GM12878 (cell line): ENCODE measurements at places on chromosomes 7 and 10.
A peak's percentile ranks its signal among the peaks of the same experiment; 100 is the strongest.

DNA sequence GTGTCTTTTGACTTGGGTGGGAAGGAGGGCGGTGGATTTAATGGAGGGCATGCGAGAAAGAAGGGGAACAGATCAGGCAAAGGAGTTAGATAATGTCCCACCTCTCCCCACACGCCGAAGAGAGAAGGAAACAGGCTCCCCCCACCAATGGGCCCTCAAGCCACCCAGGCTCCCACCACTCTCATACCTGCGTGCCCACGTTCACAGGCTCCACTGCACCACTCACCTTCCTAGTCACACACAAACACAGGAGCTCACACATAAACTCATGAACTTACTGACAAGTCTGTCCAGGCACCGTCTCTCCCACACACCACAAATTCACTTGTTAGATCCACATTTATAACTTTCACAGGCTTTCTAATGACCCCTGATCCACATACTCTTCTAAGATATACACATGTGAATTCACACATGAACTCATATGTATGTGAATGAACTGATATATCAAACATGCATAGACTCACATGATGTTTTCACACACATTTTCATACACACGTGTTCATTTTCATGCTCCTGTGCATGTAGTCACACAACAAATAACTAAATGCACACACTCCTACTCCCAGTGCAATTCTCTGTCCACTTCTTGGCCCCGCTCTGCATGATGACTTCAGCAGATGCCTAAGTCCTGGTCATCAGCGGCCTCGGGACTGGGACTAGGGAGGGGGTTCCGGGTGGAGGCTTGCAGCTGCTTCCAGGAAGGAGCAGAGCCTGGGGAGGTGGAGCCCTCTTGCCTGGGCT, 1.5 kb downstream of the LZTS2 start:
- H3K36me3 ChIP-seq = peaks cover 2% of the 10 kb centered on the region
- DNase-seq = no peak
- H3K4me3 ChIP-seq = no peak overlapping the region
- no peak overlapping the region for H3K27ac ChIP-seq
- peaks cover 16% of the 10 kb centered on the region for H3K4me1 ChIP-seq
- no peaks in the 10 kb centered on the region for H3K27me3 ChIP-seq

- DNase-seq = no peak
- no peaks in the 10 kb centered on the region for H3K27me3 ChIP-seq
- peaks cover 10% of the 10 kb centered on the region for H3K36me3 ChIP-seq
- H3K27ac ChIP-seq = peak overlapping the region; percentile 91
Observed at GRCh38 chr7:139703487-139704307, 74.1 kb downstream of the HIPK2 start.

DNA sequence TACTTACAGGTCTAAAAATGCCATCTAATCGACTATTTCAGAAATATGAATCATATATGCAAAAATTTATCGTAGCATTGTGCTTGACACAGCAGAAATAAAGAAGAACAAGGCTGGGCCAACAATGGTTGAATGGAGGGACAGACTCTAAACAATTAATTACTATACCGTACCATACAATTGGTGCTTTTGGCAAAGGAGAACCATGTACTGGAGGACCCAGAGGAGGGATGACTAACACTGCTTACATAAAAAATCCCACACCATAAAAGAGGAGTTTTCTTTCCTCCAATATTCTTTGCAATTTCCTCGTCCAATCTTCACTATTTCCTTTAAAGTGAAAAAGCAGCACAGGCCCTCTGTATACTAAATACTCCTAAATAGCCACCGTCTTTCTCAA, 94.1 kb downstream of the SGMS1 start:
- no peaks in the 10 kb centered on the region for H3K36me3 ChIP-seq
- H3K27ac ChIP-seq = no peak overlapping the region
- no peak for DNase-seq
- H3K4me1 ChIP-seq = no peaks in the 10 kb centered on the region
- no peak overlapping the region for H3K4me3 ChIP-seq
- no peaks in the 10 kb centered on the region for H3K27me3 ChIP-seq

DNA sequence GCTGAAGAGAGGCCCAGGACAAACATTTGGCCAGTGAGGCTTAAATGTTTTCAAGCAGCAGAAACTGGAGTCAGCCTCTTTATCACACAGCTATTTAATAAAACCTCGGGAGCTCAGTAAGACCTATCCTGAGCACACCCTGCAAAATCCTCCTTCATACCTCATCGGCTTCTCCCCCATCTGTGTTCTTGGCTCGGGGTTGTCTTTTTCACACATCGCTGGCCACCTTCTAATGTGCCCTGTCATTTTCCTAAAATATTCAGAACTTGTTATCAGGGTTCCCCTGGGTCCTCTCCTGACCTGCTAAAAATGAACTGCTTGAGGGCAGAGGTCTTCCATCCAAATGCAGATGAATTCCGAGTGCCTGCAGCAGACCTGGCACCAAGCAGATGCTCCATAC, 310.3 kb upstream of the AKR1E2 start:
- H3K27me3 ChIP-seq = no peaks in the 10 kb centered on the region
- H3K4me3 ChIP-seq = no peak overlapping the region
- no peaks in the 10 kb centered on the region for H3K36me3 ChIP-seq
- no peak for DNase-seq
- H3K4me1 ChIP-seq = peaks cover 9% of the 10 kb centered on the region

DNA sequence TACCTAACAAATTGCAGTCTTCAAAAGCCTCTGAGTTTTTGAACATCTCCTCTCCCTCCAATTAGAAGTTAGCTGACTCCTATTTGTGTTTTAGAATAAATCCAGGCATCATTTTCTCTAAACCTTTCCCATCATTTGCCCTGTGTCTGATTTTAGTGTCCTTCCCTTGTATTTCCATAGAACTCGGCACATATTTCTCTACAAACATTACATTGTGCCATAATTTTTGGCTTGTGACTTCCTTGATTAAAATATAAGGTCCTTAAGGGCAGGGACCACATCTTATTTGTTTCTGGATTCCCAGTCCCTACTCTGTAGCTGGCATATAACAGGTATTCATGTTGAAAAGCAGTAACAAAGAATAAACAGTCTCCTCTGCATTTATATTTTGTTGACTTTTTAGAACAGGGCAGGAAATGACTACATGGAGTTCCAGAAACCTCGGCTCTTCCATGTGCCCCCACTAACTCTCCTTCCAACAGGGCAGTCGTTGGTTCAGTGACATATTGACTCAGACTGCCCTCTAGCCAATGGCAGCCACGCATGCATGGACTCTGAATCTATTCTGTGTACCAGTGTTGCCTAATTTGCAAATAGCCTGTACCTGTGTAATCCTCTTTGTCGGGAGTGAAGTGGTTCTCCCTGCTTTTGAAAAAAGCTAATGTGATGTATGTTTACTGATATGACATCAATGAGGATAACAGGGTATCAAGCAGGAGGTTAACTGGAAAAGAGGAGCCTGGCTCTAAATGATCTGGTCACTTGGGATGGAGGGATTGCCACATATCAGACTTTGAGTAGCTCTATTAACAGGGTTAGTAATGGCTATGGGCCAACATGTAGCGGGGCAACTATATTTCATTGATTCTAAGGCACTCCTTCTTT, 19.8 kb upstream of the CPN1 start:
- H3K27me3 ChIP-seq = peaks cover 2% of the 10 kb centered on the region; the same call in 1 of the 2 replicates
- H3K4me1 ChIP-seq = no peaks in the 10 kb centered on the region
- no peaks in the 10 kb centered on the region for H3K36me3 ChIP-seq
- H3K4me3 ChIP-seq = no peak overlapping the region

- H3K4me3 ChIP-seq = no peak overlapping the region
- no peaks in the 10 kb centered on the region for H3K27me3 ChIP-seq
- no peaks in the 10 kb centered on the region for H3K36me3 ChIP-seq
- no peak for DNase-seq
- H3K4me1 ChIP-seq = no peaks in the 10 kb centered on the region
- no peak overlapping the region for H3K27ac ChIP-seq
Observed at GRCh38 chr7:48512892-48513291, 341.6 kb downstream of the ABCA13 start.

GRCh38 chr7:100176096-100177044, 811 bp downstream of the GPC2 start:
- peaks cover 11% of the 10 kb centered on the region for H3K4me1 ChIP-seq
- H3K27ac ChIP-seq = no peak overlapping the region
- no peaks in the 10 kb centered on the region for H3K27me3 ChIP-seq
- no peaks in the 10 kb centered on the region for H3K36me3 ChIP-seq
- no peak for DNase-seq

GRCh38 chr10:1423676-1424253, 313.6 kb downstream of the ADARB2 start:
- H3K4me3 ChIP-seq = no peak overlapping the region
- peaks cover 16% of the 10 kb centered on the region for H3K4me1 ChIP-seq
- no peak overlapping the region for H3K27ac ChIP-seq
- H3K27me3 ChIP-seq = no peaks in the 10 kb centered on the region
- no peak for DNase-seq

- H3K4me3 ChIP-seq = no peak overlapping the region
- H3K27me3 ChIP-seq = no peaks in the 10 kb centered on the region
- H3K36me3 ChIP-seq = no peaks in the 10 kb centered on the region
- DNase-seq = no peak
- no peaks in the 10 kb centered on the region for H3K4me1 ChIP-seq
- no peak overlapping the region for H3K27ac ChIP-seq
Observed at GRCh38 chr10:105148456-105148855, 507.4 kb downstream of the SORCS3 start.

DNA sequence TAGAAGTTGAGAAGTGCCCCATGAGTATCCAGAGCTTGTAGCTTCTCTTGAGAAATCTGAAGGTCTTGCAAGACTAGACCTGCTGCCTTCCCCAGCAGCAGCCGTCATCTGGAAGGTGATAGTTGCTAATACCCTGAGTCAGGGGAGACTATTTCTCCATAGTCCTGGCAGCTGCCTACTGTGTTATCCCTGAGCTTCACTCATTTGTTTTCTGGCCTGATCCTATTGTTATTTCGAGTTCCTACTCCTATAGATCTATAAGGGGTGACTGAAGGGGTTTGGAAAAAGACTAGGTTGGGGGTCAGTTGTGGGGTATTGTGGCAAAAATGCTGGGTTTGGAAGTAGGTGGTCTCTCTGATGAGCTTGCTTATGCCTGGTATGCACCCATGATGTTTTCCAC, 297.8 kb downstream of the CNTNAP2 start:
- H3K4me3 ChIP-seq = no peak overlapping the region
- no peaks in the 10 kb centered on the region for H3K27me3 ChIP-seq
- no peak overlapping the region for H3K27ac ChIP-seq
- no peaks in the 10 kb centered on the region for H3K36me3 ChIP-seq
- H3K4me1 ChIP-seq = no peaks in the 10 kb centered on the region

GRCh38 chr10:1664333-1664964, 72.9 kb downstream of the ADARB2 start:
- H3K4me3 ChIP-seq = no peak overlapping the region
- no peaks in the 10 kb centered on the region for H3K27me3 ChIP-seq
- H3K36me3 ChIP-seq = no peaks in the 10 kb centered on the region

DNA sequence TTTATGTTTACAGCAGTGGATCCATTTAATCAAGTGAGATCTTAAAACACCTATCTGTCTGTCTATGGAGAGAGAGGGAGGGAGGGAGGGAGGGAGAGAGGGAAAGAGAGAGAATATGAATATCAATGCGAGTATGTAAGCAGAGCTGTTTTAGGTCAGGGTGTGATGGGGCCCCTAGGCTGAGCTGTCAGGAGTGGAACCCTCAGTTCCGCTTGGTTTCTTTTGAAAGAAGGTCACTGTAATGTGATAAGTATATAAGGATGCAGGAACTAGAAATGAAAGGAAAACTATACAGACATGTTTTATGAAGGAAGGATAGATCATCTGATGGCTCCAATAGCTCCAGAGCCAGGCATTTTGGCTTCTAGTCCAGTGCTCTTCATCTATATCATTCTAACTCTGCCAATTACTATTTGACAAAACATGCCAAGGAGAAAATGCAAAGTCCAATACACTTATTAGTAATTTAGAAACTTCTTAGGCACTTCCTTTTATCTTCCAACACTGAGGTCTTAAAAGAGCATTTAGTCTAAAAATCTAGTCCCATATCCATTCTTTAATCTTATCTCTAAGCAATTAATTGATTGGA, 70.3 kb downstream of the NRCAM start:
- no peaks in the 10 kb centered on the region for H3K36me3 ChIP-seq
- no peak overlapping the region for H3K27ac ChIP-seq
- no peak for DNase-seq
- H3K4me3 ChIP-seq = no peak overlapping the region
- no peaks in the 10 kb centered on the region; the same call in 1 of the 2 replicates for H3K4me1 ChIP-seq
- no peaks in the 10 kb centered on the region for H3K27me3 ChIP-seq

DNA sequence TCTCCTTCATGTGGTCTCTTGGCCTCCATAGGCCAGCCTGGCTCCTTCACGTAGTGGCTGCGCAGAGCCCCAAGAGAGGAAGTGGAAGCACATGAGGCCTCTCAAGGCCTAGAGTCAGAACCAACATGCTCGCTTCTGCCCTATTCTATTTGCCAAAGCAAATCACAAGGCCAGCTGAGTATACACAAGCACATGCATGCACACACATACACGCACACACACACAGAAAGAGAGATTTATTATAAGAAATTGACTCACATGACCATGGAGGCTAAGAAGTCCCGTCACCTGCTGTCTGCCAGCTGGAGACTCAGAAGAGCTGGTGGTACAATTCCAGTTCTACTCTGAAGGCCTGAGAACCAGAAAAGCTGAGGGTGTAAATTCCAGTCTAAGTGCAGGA, 64.3 kb upstream of the NRP1 start:
- no peaks in the 10 kb centered on the region for H3K27me3 ChIP-seq
- no peak overlapping the region for H3K27ac ChIP-seq
- DNase-seq = no peak
- no peaks in the 10 kb centered on the region for H3K36me3 ChIP-seq
